Keratinocyte (primary cell): ENCODE measurements at places on chromosomes 12 and 14. TPM values are rescaled to one million over a fixed set of nuclear protein-coding genes. Genes with fewer than 3 reads are reported as not detected.

Gene PPFIA2
- not detected in 3 replicates for polyA plus RNA-seq

Gene PIANP
- not detected in 3 replicates for polyA plus RNA-seq

Gene GYS2
- polyA plus RNA-seq, result not detected in 3 replicates

Gene CCDC60
- polyA plus RNA-seq, result 0.07 to 0.14 TPM (median 0.09 TPM) in 3 replicates

Gene TAS2R31
- polyA plus RNA-seq, result 0.08 to 0.28 TPM in 2 of 3 replicates, not detected in the other

Gene SLC6A12
- polyA plus RNA-seq, result 0.32 TPM in 1 of 3 replicates, not detected in the others

Gene BICDL1
- 5.2 to 8.0 TPM (median 6.4 TPM) in 3 replicates for polyA plus RNA-seq

Gene TMEM117
- 4.9 to 8.5 TPM (median 7.4 TPM) in 3 replicates for polyA plus RNA-seq

Gene MORN3
- 0.30 to 0.59 TPM (median 0.57 TPM) in 3 replicates for polyA plus RNA-seq

Gene KRT75
- polyA plus RNA-seq, result 59.4 to 151 TPM (median 60.5 TPM) in 3 replicates

Gene CLBA1
- 8.6 to 11.7 TPM (median 9.1 TPM) in 3 replicates for polyA plus RNA-seq

Gene SLC7A7
- 0.20 to 0.65 TPM (median 0.33 TPM) in 3 replicates for polyA plus RNA-seq
